ENCODE measurements at places on chromosomes 2 and 18. TPM values are rescaled to one million over a fixed set of nuclear protein-coding genes. Genes with fewer than 3 reads are reported as not detected.

CXCR2 gene
- not detected for total RNA-seq

ANKRD30B gene
- total RNA-seq: 0.08 TPM

EFHD1 gene
- total RNA-seq: 6.5 TPM

ZSWIM2 gene
- not detected for total RNA-seq

TXNDC2 gene
- not detected for total RNA-seq

Data from kidney epithelial cell (primary cell).